Endothelial cell of umbilical vein (primary cell): ENCODE measurements at places on chromosomes 1 and 21. TPM values are rescaled to one million over a fixed set of nuclear protein-coding genes. Genes with fewer than 3 reads are reported as not detected.

DNA sequence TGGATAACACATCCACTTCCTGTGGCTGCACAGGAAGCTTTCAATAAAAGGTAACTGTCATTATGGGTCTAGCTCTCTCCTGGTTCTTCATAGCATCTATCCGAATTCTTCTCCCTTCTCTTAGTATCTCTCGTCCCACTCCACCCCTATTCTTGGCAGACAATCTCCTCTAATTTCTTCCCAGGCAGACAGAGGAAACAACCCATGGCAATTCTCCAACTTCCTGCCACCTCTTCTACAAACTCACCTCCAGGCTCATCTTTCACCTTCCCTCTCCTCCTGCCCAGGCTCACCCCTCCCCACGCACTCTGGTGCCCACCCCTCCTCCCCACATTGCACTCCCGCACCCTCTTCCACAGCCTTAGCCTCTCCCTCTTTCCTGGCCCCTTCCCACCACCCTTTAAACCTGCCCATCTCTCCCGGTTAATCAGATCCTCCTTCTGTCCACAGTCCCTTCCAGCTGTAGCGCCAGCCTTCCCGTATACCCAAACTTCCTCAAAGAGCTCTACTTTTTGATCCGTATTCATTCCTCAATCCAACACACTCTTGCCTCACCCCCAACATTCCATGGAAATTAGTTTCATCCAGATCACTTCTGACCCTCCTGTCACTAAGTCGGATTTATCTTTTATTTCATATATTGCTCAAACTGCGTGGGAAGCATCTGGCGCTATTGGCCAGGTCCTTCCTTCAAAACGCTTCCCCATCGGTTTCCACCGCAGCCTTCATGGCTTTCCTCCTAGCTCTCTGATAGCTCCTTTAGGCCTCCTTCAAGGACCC lies 25.9 kb downstream of the SHISA4 start:
- H3K27ac ChIP-seq: no peak overlapping the region
- no peak overlapping the region for H3K4me3 ChIP-seq
- no peaks in the 10 kb centered on the region for H3K36me3 ChIP-seq
- peaks cover 19% of the 10 kb centered on the region for H3K4me1 ChIP-seq
- DNase-seq: no peak

Gene FNDC5
- total RNA-seq: 0.64 TPM in 1 of 2 replicates, not detected in the other

DNA sequence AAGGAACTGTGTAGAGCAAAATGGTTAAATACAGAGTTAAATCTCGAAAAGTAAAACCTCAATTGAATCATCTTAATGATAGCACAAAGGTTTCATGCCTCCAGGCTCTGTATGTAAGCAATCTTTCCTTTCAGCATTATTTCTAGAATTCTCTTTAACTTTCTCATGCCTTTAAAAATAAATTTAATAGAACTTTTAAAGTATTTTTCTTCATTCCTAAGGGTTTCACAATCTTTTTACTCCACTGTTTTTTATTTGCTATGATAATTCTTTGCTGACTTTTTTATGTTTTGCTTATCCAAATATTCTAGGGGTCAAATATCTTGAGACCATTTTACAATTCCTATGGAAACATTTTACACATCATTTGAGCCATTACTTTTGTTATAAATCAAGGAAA lies 288.0 kb downstream of the BACH1 start:
- H3K36me3 ChIP-seq: no peaks in the 10 kb centered on the region
- H3K27ac ChIP-seq: no peak overlapping the region
- no peaks in the 10 kb centered on the region for H3K27me3 ChIP-seq
- no peak for DNase-seq

Gene IFNLR1
- not detected in 2 replicates for total RNA-seq

DNA sequence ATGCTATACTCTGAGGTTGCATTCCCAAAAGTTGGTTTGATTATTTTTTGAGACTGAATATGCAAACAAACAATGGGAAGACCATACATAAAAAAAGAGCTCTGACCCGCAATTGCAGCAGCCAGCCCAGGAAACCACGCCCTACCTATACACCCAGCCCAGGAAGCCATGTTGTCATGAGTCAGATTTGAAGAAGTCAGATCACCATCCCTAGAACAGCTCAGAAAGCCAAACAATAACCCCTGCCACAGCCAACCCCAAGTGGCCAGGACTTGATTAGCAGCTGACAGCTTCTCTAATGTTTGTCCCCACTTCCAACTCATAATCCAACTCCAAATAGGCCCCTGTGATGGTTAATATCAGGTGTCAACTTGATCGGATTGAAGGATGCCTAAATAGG lies 621.9 kb downstream of the NPHP4 start:
- no peak for DNase-seq
- no peaks in the 10 kb centered on the region for H3K27me3 ChIP-seq
- no peaks in the 10 kb centered on the region for H3K36me3 ChIP-seq
- H3K4me1 ChIP-seq: no peaks in the 10 kb centered on the region
